Hematopoietic multipotent progenitor cell treated with erythropoietin and hydrocortisone succinate and interleukin-3 and kit ligand, for 6 days (in vitro differentiated cells): ENCODE measurements at places on chromosomes 11 and 22.

DNA sequence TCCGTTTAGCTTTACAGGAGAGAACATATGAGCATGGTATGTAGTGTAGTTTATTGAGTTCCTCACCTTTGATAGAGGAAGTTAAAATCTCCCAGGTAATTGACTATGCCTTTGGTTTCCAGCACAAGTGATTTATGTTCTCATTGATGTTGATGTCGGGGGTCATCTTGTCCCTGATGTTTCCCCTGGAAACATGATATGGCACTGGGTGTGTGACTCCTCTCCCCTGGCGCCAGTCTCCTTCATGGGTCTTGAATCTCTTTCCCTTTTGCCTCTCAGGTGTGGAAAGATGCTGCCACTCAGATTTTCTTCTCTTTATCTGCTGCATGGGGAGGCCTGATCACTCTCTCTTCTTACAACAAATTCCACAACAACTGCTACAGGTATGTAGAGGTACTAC lies 28.3 kb downstream of the SLC6A5 start:
- no peak for DNase-seq

- DNase-seq, result peak; percentile 9
Measured at GRCh38 chr11:70712471-70712870, 314.1 kb downstream of the CTTN start.

DNA sequence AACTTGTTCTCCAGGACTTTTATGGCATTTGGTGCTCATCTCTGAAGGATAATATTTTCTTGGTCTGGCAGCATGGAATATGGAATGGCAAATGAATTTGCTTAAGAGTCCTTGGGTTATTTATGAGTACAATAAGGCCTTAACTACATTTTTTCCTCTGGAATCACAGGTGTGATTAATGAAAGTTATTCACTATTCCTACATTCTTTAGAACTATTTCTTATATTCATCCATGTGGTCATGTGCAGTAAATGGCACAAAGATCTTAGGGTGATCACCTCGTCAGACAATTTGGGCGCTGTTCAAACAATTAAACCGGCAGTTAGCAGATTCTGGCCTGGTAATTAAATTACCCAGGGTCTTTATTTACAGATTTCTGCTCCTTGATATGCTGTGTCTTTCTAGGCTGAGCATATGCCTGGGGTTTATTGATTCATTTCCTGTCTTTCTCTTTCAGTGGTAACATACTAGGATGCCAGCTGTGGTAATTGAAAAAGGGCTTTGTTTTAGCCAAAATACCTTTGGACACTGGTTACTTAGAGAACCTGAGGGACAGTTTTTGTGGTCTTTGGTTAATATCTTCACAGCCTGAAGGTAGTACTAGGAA lies 31.6 kb downstream of the SIK2 start:
- no peak for DNase-seq

DNA sequence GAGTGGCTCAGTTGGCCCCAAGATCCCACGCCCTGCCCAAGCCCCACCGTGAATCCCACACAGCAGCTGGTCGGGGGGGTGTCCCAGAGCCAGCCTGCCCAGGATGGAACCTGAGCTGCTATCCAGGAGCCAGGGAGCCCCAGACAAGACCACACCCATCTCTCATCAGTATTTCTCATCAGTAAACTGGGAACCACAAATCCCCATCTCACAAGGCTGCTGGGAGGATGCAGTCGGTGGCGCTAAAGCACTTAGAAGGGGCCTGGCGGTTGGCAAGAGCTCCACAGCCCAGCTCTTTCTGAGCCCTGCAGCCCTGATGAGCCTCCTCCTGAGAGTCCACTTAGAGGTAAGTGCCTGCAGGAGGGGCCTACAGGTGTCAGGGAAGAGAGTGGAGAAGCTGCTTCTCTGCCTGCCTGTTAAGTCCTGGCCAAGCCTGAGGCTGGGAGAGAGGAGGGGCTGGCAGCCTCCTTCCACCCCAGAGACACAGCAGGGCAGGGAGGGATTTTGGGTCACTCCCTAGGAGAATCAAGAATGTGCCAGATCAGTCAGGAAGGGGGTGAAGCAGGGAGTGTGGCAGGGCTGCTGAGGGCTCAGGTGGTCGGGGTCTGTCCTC lies 6.1 kb downstream of the FADS3 start:
- peak; percentile 53 for DNase-seq

GRCh38 chr11:57279116-57279515 lies 42.1 kb upstream of the APLNR start:
- no peak for DNase-seq

- DNase-seq, result no peak
Measured at GRCh38 chr22:44330188-44330743, 17.5 kb upstream of the SHISAL1 start.

DNA sequence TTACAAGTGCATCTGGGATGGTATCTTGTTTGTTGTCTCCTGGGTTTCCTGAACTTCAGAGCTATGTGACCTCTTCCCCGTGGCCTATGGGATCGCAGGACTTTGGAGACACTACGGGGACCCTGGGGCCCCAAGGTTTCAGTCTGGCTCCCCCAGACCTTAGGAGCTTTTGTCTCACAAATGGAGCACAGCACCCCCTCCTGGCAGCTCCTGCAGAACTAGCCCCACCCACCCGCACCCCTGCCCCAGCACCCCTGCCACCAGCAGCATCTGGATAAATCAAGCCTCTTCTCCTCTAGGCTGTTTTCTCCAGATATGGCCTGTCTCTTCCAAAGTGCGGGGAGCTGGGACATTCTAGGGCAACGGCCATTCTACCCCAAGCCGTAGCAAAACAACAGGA lies 10.4 kb downstream of the RCOR2 start:
- DNase-seq, result peak; percentile 59

- no peak for DNase-seq
Measured at GRCh38 chr11:64898541-64898940, 18.5 kb downstream of the ATG2A start.

DNA sequence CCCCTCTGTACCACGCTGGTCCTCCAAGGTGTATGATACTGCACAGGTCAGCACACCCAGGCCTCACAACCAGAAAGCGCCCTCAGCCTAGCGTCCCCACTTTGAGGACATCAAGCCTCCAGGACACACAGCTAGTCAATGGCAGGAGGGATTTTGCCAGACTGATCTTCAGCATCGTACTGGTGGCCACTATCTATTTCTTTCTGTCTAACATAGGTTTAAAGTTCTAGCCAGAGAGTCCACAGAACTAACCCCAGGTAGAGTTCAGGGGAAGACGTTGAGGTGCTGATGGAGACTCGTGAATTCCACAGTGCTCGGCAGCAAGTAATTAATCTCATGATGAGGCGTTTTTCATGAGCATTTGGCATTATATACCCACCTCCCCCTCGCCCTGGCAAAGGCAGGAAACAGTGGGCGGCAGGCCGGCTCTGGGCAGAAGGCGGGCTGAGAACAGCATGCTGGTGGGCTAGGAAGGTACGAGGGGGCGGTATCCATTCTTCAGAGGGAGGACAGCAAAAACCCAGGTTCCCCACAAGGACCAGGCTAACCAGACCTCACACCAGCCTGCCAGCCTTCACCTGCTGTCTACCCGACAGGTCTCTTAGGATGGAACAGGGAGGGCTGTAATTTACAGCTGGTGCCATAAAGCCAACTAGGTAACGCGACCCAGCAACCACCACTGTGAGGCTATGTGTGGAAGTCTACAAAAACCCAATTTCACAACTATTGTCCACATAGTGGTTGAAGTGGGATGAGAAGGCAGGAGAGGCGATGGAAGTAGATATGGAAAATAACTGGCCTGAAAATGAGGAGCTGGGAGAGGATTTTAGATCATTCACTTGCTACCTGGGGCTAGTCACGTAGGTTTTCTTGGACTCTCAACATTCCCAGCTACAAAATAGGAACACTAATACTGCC lies 18.5 kb downstream of the MYH9 start:
- no peak for DNase-seq

DNA sequence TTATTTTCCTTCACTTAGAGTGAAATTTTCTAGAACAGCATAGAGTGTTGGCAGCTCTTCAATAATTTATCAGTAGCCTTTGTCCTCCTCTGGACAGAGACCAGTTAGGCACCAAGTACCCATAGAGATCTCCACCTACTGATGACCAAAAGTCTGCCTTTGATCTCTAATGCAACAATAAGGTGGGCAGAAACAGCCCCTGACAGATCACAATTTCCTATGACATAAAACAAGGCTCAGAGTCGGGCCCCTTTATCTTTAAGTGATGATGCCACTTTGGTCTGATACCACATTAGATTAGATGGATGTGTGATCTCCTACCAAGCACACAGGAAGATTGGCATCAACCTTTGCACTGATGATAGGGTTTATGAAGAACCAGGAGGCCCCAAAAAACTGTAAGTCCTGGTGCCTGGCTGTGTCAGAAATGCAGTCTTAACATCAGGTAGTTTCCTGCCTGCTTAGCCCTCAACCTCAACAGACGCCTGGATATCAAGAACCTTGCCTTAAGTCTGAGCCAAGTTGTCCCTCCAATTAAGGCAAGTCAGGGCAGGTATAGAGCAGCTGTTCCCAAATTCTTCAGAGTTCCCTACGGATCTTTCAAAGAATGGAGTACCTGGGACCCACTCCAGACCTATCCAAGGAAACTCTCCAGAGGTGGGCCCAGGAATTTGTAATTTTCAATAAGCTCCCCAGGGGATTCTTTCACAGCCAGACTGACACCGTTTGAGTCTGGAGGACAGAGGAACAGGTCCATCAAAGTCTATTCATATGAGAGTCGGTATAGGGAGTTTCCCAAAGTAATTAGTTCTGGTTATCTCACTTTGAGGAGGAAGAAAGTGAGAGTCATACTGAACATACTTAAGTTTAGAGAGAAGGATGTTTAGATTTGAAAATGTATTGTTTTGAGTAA lies 30.6 kb upstream of the TMPRSS4 start:
- DNase-seq, result peak; percentile 50

DNA sequence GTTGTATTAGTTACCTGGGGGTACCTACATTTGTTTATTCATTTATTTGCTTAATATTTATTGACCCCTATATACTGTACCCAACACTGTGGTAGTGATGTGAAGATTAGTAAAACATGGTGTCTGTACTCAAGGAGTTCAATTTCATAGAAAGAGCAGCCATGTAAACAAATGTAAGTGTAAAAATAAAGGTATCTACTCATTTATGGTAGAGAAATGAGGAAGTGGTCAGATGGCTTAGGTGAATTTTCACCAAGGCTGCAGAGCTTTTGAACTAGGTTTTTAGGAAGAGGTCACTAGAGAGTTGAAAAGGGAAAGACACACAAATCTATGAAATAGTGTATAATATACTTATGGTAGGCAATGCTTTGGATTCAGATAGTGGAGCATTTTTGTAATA lies 11.1 kb downstream of the CTR9 start:
- DNase-seq, result no peak
